Neural progenitor cell (in vitro differentiated cells): ENCODE measurements at places on chromosomes 2 and 18. TPM values are rescaled to one million over a fixed set of nuclear protein-coding genes. Genes with fewer than 3 reads are reported as not detected.

Gene CRYBA2
- not detected in 2 replicates for total RNA-seq

DNA sequence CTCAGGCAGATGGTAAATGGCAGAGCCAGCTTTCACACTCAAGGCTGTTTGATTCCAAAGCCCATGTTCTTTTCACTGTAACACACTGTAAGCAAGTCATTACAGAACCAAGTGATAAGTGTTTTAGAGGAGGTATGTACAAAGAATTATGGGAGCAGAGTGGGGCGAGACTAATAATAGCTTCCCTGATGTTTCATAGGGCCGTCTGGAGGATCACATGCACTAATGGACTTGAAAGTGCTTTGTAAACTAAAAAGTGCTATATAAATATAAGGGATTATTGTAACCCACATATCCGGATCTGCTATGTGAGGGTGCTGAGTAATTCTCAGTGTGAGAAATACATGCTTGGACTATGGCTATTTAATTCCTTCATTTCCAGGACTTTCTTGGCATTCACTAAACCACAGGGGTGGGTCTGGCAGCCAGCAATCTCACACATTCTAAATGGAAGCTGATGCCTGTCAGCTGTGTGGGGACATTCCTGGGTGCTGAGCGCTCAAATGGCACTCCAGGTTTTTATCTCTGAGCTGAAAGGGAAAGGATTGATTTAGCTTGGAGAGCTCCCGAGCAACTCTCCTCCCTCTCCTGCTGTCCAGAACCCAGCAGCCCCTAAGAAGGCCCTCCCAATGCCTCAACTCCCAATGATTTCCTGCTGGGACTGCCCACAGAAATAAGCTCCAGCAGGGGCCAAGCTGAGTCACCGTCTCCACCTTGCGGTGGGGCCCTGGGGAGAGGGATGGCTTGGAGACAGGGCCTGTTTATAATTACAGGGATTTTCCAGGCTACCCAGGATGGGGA, 222.8 kb downstream of the SOX11 start:
- H3K36me3 ChIP-seq: peaks cover 7% of the 10 kb centered on the region
- no peak overlapping the region for H3K4me3 ChIP-seq
- H3K27me3 ChIP-seq: no peaks in the 10 kb centered on the region
- H3K27ac ChIP-seq: peak overlapping the region; percentile 26
- DNase-seq: peak; percentile 73
- H3K4me1 ChIP-seq: peaks cover 21% of the 10 kb centered on the region

DNA sequence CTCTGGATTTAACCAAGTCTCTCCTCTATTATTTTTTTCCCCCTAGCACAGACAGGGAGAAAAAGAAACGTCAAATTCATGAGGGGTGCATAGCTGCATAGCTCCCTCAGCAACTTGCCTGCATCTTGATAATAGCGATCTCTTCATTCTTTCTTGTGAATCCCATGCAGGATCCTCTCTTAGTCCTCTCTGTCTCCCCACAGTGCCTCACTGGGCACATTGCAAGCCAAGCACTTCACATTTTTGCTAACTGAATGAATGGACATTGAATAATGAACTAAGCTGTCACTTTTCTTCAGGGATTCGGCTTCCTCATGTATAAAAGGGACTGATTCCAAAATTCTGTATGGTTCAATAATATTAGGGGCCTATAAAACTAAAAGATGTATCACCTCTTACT, 2.9 kb upstream of the EPB41L3 start:
- H3K4me1 ChIP-seq: peaks cover 7% of the 10 kb centered on the region
- H3K27ac ChIP-seq: no peak overlapping the region
- H3K36me3 ChIP-seq: no peaks in the 10 kb centered on the region
- H3K4me3 ChIP-seq: no peak overlapping the region
- peak; percentile 72 for DNase-seq
- H3K27me3 ChIP-seq: peaks cover 58% of the 10 kb centered on the region

DNA sequence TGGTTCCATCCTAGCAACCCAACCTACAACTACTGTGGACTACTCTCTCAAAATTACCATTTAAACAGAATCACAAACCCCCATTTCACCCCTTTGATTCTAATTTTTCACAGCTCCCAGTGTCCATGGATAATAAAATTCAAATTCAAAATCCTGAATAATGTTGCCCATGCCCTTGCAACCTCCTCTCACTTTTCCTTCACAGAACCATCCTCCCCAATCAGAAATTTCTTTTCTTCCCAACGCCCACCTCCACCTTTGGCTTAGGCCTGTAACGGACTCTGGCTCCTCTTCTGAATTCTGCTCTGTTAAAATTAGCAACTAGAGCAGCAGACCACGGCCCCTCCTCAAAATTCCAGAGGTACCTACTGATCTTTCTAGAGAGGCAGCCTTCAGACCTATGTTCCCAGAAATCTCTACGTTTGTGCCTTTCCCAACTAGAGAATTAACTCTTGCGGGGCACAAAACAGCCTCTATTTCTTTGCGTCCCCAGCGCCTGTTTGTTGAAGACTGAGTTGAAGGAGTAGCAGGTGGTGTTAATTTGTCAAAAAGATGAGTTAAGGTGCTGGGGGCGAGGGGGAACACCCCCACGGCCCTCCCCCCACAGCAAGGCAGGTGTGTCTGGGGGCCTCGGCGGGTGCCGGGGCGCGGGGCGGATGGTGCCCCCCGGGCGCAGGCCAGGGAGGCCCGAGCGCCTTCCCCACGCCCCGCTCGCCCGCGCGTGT, 428 bp upstream of the MAP3K20 start:
- peak; percentile 29 for DNase-seq
- no peaks in the 10 kb centered on the region for H3K36me3 ChIP-seq
- H3K4me3 ChIP-seq: peak overlapping the region; percentile 69
- peaks cover 4% of the 10 kb centered on the region for H3K27me3 ChIP-seq
- no peak overlapping the region for H3K27ac ChIP-seq
- peaks cover 21% of the 10 kb centered on the region for H3K4me1 ChIP-seq

- no peak within 1 kb of the TSS for H3K27ac ChIP-seq
- H3K36me3 ChIP-seq: no peaks in the 10 kb centered on the region
- no peaks in the 10 kb centered on the region for H3K4me1 ChIP-seq
- peaks cover 27% of the 10 kb centered on the region for H3K27me3 ChIP-seq
- peak; percentile 53 for DNase-seq
Observed at GRCh38 chr18:54958704-54959625, at the start of gene CCDC68. Gene CCDC68, minus strand, starts transcription at chr18:54959461. Its CDS starts 16,670 bp downstream, at chr18:54942791.

Gene ANKRD30B
- total RNA-seq: not detected in 2 replicates

Gene CFLAR
- 10.9 and 11.4 TPM in 2 replicates for total RNA-seq

- H3K27ac ChIP-seq: no peak overlapping the region
- no peaks in the 10 kb centered on the region for H3K27me3 ChIP-seq
- DNase-seq: no peak
- no peaks in the 10 kb centered on the region for H3K4me1 ChIP-seq
- no peak overlapping the region for H3K4me3 ChIP-seq
Observed at GRCh38 chr2:58261209-58261608, 20.1 kb upstream of the FANCL start.

DNA sequence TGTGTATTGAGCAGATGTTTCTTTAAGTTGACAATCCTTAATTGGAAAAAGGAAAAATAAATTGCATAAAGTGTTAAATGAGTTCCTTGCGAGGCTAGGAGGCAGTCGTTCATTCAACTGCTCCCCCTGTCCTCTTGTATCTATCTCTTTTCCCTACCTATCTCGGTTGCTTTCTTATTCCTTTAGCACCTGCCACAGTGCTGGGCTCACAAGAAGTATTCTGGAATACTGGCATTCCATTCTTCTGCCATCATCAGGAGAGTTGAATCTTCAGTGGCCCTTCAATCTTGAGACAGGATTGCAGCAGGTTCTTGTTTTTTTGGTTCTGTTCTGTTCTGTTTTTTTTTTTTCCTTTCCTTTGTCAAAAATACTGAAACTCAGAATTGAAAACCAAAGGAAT, 143.1 kb upstream of the AQP4 start:
- DNase-seq: no peak
- no peaks in the 10 kb centered on the region for H3K36me3 ChIP-seq
- H3K27ac ChIP-seq: no peak overlapping the region
- H3K27me3 ChIP-seq: no peaks in the 10 kb centered on the region

DNA sequence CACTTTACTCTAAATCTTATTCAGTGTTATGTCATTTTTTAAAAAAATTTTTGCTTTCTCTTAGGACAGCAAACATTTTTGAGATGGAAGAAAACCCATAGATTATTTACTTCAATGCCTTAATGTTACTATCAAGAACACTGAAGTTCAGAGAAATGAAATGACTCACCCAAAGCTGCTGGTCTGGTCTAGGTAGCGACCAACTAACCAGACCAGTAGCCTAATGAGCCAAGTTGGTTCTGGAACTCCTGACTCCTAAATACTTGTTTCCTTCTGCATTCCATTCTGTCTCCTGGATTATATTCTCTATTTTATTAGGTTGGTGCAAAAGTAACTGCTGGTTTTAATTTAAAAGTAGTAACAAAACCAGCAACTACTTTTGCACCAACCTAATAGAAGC, 35.4 kb downstream of the SLC8A1 start:
- no peak overlapping the region for H3K27ac ChIP-seq
- no peak for DNase-seq
- no peak overlapping the region for H3K4me3 ChIP-seq

GRCh38 chr2:39676342-39676741, 10.6 kb downstream of the TMEM178A start:
- H3K4me1 ChIP-seq: no peaks in the 10 kb centered on the region
- no peak overlapping the region for H3K4me3 ChIP-seq
- no peak overlapping the region for H3K27ac ChIP-seq

Gene SKA1
- 31.4 and 57.2 TPM in 2 replicates for total RNA-seq

GRCh38 chr2:107028661-107029060, 142.7 kb upstream of the ST6GAL2 start:
- H3K27me3 ChIP-seq: no peaks in the 10 kb centered on the region
- H3K36me3 ChIP-seq: no peaks in the 10 kb centered on the region
- H3K27ac ChIP-seq: no peak overlapping the region
- no peaks in the 10 kb centered on the region for H3K4me1 ChIP-seq
- no peak overlapping the region for H3K4me3 ChIP-seq

Gene PPP4R3B
- 44.1 and 71.2 TPM in 2 replicates for total RNA-seq

Gene COL6A3
- 0.41 and 0.50 TPM in 2 replicates for total RNA-seq

Gene TNFAIP6
- total RNA-seq: 0.22 TPM in 1 of 2 replicates, not detected in the other

DNA sequence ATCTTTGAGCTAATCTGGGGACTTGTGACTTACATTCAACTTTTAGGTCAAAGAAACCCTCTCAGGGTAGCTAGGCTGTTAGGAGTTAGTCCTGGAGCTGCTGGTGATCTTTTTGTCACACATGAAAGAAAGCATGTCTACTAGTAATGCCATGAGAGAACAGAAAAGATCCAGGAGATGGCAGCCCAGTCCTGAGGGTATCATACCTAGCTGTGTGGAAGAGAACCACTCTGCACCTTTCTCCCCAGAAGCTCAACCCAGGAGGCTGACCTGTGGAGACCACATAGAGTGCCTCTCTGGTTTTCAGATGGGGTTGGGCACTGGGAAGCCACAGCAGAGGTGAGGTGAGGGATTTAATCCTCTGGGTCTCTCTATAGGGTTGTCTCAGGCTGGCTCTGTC, 460.2 kb upstream of the UBE2E3 start:
- no peak overlapping the region for H3K4me3 ChIP-seq
- DNase-seq: no peak
- H3K4me1 ChIP-seq: no peaks in the 10 kb centered on the region
- no peak overlapping the region for H3K27ac ChIP-seq

DNA sequence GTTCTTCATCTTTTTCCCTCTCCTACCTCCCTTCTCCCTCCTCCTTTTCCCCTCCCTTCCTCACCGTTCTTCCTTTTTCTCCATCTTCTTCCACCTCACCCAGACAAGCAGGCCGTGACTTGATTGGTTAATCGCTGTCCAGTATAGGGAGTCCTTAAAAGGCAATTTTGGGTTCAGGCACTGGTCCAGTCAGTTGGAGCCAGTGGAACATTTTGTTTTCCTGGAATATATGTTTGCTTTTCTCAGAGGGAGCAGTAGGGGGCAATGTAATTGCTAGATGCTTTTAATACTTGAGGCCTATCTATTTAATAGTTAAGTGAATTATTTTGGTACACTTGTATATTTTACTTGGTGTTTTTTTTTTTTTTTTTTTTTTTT, 15.0 kb downstream of the ELAC1 start:
- H3K36me3 ChIP-seq: peaks cover 5% of the 10 kb centered on the region
- H3K27me3 ChIP-seq: no peaks in the 10 kb centered on the region
- no peak overlapping the region for H3K27ac ChIP-seq
- H3K4me1 ChIP-seq: no peaks in the 10 kb centered on the region
- no peak overlapping the region for H3K4me3 ChIP-seq

Gene ONECUT2
- total RNA-seq: 0.06 and 0.15 TPM in 2 replicates

DNA sequence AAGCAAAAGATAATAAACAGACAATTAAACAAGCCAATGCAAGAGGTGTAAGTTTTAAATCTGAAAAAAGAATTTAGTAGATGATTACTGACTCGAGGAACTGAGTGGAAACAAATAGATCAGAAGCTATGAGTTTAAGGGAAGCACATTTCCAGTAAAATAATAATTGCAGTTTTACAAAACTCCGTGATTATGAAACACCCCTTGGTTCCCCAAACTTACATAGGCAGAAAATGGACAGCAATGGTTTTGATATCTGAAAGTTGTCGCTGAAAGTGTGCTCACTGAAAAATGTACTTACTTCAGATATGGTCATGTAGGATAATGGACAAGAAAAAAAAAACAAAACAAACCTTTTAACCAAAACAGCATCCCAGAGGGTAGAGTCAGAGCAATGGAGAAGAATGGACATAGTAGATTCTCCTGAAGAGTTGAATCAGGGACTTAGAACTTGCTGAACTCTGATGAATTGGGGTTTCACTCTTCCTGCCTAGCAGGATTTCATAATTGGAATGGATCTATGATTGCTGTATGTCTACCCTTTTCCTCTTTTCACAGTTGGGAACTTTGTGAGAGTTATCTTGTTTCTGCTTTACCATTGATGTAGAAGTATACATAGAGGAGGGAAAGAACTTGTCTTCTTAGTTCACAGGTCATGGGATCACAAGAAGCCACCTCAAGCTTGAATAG, 305.6 kb upstream of the ZEB2 start:
- no peaks in the 10 kb centered on the region for H3K36me3 ChIP-seq
- no peaks in the 10 kb centered on the region for H3K27me3 ChIP-seq
- no peak overlapping the region for H3K27ac ChIP-seq

GRCh38 chr2:16293398-16293797, 353.0 kb downstream of the MYCN start:
- no peak overlapping the region for H3K4me3 ChIP-seq
- peaks cover 7% of the 10 kb centered on the region for H3K4me1 ChIP-seq
- no peak for DNase-seq
- no peak overlapping the region for H3K27ac ChIP-seq
- H3K36me3 ChIP-seq: no peaks in the 10 kb centered on the region
- H3K27me3 ChIP-seq: no peaks in the 10 kb centered on the region

- H3K36me3 ChIP-seq: peaks cover 59% of the 10 kb centered on the region
- no peaks in the 10 kb centered on the region for H3K27me3 ChIP-seq
- peaks cover 36% of the 10 kb centered on the region for H3K4me1 ChIP-seq
- no peak overlapping the region for H3K27ac ChIP-seq
Observed at GRCh38 chr2:197497326-197497725, 2.3 kb downstream of the HSPD1 start.

Gene AFF3
- total RNA-seq: 0.26 and 0.56 TPM in 2 replicates

GRCh38 chr2:120860579-120860922, 124.9 kb downstream of the GLI2 start:
- no peak for DNase-seq
- peaks cover 52% of the 10 kb centered on the region for H3K4me1 ChIP-seq
- no peak overlapping the region for H3K27ac ChIP-seq
- no peak overlapping the region for H3K4me3 ChIP-seq

Gene HTRA2
- 18.5 and 28.4 TPM in 2 replicates for total RNA-seq
